CD4-positive, alpha-beta T cell treated with Interleukin-4 for 4 hours (primary cell): ENCODE measurements at places on chromosomes 7 and 10.

- no peak for DNase-seq
Measured at GRCh38 chr7:123751821-123752220, 3.0 kb upstream of the WASL start.

DNA sequence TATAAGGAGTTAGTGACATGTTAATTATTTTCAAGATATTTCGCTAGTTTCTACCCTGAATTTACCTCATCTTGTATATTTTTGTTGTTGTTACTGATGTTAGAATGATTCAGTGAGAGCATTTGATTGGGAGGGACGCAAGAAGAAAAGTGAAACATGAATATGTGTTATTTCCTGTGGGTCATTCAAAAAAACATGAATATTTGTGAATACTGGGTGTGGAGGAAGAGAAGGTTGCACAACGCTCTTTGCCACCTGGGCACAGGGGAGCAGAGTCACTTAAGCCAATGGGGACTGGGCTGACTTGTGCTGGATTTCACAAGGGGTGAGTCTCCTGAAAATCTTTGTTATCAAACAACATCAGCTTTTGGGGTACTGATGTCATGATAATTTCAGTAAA lies 39.5 kb downstream of the AGK start:
- DNase-seq: peak; percentile 9

DNA sequence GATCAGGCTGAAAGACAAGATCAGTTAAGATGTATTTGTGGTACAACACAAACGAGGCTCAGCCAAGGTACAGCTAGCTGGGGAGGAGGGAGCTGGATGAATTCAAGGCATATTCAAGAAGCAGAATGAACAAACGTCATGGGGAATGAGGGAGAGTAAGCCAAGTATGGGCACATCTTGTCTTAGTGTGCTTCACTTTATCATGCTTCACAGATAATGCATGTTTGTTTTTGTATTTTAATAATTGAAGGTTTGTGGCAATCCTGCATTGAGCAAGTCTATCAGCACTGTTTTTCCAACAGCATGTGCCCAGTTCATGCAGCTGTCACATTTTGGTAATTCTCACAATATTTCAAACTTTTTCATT lies 135.4 kb downstream of the HIBADH start:
- no peak for DNase-seq

GRCh38 chr10:49228677-49229076 lies 40.5 kb upstream of the TMEM273 start:
- DNase-seq: no peak

DNA sequence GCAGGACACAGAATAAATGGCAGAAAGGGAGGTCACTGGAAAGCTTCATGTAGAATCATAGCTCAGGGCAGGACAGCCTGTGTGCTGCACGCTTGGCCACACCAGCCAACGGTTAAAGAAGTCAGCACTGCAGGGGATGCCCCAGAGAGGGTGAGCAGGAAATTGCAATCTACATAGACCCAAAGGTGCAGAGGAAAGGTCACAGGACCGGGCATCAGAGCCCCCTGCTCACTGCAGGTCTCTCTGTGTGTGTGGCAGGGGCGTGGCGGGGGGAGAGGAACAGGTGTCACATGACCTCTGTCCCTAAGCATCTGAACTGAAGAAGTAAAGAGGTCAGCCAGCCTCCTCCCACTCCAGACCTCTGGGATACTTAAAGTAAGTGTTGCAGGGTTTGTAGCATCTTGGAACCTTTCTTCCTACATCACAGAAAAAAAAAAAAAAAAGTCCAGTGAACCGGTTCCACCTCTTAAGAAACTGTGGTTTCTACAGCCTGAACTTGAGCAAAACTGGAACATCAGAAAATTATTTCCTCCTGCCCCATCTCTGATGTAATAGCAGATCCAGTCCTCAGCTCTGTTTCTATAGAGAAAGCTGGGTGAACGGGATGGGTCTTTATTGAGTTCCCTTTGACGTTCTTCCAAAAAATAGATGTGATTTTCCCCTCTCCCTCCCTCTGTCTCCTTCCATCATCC lies 64.3 kb downstream of the RGS10 start:
- DNase-seq: no peak

DNA sequence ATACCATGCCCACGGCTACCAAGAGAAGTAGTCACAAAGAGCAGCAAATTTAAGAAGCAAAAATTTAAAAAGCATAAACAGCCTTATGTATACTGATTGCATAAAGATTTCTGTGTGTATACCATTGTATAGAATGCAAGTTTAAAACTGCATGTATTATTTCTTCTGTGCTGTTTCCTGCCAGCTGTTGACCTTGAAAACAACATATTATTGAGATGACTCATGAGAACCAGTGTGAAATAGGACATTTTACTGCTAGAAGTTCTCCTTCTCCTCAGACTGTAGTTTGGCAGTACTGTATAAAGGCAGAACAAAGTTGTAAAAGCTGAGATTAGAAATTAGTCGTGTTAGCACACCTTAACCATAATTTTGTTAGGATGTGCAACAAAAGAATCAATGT lies 42.3 kb upstream of the SGCE start:
- DNase-seq: no peak

DNA sequence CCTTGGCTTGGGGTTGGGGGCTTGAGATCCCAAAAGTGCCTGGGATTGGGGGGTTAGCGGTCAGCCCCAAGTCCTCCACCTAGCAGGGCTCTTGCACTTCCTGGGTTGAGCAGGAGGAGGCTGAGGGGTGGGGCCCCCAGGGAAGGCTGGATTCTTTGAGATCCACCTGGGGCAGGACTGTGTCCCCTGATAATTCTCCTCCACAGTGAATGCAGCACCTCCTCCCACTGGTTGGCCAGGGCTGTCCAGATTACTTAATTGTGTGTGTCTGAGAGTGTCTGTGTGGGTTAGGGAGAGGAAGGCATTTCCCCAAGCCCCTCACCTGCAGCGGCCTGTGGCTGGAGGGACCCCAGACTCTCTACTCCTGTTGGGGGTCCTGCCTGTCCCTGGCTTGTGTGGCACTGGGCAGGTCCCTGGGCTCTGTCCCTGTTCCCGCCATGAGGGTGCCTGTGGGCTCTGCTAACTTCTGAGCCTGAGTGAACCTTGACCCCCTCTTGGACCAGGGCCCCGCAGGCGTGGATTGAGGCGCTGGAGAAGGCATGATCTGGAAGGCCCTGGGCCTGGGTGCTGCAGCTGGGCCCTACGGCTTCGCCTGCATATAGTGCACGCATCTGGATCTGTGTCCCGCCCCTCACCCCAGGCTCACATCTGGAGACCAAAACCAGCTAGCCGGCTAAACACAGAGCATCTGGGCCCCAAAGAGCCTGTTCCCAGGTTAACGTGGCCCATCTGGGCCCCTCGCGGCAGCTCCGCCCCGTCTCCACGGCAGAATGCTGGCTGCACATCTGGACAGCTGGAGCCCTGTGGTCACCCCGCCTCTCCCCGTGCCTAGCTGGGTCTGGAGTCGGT lies 10.4 kb downstream of the TMEM270 start:
- no peak for DNase-seq
